K562 (cell line): ENCODE measurements at places on chromosomes 2 and 18. TPM values are rescaled to one million over a fixed set of nuclear protein-coding genes. Genes with fewer than 3 reads are reported as not detected.

DNA sequence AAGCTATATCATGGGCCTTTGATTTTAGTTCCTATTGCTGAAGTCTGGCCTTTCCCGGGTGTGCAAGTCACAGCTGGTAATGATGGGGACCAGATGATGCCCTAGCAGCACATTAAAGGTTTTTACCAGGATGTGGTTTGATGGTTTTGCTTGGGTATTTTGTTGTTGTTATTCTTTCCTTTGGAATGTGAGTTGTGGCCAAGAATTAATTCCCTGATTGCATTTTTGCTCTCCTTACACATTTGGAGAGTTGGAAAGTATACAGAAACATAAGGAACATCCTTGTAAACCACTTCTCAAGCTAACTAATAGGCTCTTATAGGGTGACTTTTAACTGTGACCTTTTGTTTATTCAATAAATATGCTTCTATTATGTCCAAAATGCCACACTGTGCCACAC is 154.1 kb upstream of the MMADHC start:
- DNase-seq = no peak

- no peak for DNase-seq
Observed at GRCh38 chr2:54384301-54385203, 71.6 kb upstream of the SPTBN1 start.

DNA sequence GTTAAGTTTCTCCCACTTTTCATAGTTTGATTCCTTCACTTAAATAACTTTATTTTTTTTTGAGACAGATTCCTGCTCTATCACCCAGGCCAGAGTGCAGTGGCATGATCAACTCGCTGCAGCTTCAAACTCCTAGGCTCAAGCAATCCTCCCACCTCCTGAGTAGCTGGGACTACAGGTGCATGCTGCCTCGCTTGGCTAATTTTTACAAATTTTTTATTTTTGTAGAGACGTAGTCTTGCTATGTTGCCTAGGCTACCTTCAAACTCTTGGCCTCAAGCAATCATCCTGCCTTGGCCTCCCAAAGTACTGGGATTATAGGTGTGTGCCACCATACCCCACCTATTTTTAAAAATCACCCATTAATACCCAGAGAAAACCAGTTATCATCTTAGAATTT is 14.2 kb upstream of the WIPF1 start:
- no peak for DNase-seq

The MALL gene
- 0.24 and 0.27 TPM in 2 replicates for total RNA-seq

The MAL gene
- not detected in 2 replicates for total RNA-seq
